Right ventricle myocardium inferior (tissue), 1 donor: ENCODE measurements at places on chromosomes 1 and 21. TPM values are rescaled to one million over a fixed set of nuclear protein-coding genes. Genes with fewer than 3 reads are reported as not detected.
A peak's percentile ranks its signal among the peaks of the same experiment; 100 is the strongest.

GRCh38 chr21:45293726-45294401 lies 6.2 kb upstream of the POFUT2 start:
- DNase-seq: no peak

PEF1 gene
- total RNA-seq: 34.9 TPM

DNA sequence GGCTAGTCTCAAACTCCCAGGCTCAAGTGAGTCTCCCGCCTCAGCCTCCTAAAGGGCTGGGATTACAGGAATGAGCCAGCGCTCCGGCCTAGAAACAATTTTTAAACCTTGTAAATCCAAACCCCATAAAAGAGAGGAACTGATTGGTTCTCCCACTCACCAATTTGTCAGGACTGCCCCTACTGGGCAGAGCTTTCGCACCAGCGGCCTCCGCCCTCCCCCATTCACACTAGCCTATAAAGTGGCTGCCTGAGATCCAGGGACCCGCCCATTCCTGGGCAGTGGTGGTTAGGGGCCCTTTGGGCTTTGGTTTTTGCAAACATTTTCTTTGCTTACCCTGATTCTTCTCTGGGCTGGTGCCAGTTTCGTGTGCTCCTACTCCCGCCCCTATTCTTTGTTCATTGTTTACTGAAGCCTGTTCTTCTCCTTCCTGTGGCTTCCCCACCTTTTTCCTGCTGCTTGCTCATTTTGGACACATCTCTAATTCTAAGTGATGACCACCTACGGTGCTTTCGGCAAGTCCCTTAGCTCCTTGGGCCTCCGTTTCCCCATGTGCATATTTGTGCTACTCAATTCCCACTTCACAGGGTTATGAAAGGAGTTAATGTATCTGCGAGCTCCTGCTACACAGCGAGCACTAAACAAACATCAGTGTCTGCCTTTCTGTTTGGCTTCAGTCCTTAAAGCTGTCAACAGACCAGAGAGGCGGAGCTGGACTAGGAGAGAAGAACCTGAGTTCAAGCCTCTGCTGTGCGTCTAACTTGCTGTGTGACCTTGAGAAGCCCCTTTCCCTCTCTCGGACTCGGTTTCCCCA lies 39.8 kb upstream of the CLIC4 start:
- DNase-seq: peak; percentile 85

HTR6 gene
- total RNA-seq: not detected
